ENCODE measurements at places on chromosomes 1 and 21.

DNA sequence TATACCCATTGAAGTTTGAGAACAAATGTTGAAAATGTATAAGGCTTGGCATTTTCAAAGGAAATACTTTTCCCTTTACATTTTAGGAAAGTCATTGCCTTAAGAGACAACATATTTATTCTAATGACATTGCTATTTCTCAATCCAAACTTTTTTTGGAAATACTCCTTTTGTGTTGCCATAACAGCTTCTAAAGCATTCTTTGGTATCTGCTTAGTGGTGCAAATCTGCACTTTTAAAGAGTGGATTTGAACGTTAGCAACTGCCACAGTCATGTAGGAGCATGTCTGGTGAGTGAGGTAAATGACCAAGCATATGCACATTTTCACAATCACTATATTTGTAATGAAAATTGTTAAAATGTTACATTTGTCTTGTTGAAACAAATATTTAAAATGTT, 124.4 kb upstream of the GORAB start:
- no peak for DNase-seq

DNA sequence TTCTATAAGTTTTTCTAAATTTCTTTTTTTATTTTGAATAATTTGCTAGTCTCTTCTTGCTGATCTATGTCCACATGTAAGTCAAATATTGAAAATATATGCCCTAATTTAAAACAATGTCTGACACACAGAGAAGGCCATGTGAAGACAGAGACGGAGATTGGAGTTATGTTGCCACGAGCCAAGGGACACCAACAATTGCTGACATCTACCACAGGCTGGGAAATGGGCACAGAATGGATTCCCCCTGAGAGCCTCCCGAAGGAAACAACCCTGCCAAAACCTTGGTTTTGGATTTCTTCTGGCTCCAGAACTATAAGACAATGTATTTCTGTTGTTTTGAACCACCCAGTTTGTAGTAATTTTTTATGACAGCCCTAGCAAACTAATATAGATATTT, 485.0 kb upstream of the ZRANB2 start:
- DNase-seq = no peak

DNA sequence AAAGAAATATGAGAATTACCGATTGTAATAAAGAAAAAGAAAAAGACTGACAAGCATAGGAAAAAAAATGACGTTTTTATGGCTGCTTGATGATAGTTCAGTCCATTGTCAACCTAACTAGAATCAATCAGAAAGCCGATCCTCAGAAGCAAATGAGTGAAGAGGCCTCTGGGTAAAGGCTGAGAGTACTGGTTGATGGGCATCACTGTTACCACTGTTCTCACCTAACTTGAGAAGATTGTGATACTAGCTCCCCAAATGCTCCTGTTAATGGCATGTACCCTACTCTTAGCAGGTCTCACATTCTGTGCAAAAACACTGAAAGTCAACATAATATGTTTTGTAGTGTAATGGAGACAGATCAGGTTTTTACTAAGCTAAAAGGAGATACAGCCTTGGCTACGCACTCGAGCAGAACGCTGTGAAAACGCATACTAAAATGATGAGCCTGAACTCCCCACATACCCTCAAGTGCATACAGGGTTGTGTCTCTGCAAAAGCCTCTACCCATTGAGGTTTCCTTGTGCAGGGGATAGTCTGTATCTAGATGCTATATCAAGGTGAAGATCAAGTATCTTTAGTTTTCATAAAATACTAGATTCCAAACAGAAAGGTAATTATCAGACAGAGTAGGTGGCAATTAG, 554.6 kb downstream of the SMYD3 start:
- no peak for DNase-seq

GRCh38 chr21:29351691-29352090, 53.0 kb downstream of the BACH1 start:
- DNase-seq = peak; percentile 90

DNA sequence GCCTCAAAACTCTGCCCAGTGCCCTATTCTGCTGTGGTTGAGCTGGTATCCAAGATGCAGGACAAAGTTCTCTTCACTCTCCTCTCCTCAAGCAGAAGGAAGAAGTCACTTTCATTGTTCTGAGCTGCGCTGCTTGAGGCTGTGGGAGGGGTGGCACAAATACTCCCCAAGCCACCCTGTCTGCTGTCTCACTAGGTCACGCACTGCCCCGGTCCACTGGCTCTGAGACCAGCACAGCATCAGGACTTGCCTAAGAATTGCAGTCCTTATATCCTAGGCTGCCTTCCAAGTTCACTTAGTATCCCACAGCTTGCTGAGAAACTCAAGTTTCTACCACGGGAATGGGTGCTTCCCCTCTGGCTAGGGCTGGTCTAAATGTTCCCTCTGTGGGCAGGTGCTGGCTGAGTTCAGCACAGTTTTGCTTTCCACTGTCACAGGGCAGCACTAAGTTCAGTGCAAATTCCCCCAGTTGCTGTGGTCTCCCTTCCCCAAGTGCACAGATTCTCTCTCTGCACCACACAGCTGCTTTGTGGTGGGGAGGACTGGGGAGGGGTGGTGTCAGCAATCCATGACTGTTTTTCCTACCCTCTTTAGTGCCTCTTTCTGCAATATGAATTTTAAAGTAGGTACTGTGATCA, 32.4 kb downstream of the SLC9C2 start:
- no peak for DNase-seq

DNA sequence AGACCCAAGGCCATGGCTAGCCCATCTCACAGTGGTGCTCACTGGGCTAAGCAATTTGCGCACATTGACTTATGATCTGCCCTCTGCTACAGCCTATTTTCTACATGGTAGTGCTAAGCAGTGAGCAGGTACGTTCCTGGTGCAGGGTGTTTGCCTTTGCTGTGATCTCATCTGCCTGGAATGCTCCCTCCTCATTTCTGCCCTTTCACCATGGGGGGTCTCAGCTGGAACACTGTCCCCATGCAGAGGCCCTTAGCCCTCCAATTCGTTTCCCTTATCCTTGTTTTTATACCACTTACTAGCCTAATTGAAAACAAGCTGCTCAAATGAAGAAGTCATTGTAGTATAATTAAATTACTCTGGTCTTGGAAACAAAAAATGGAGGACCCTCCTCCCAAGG, 2.0 kb upstream of the B3GALT5 start:
- DNase-seq = peak; percentile 55

- no peak for DNase-seq
These were observed 15.8 kb downstream of the SLC45A3 start for GRCh38 chr1:205664399-205665017.

GRCh38 chr21:35611708-35612132, 448.6 kb downstream of the SETD4 start:
- DNase-seq = no peak

- DNase-seq = peak; percentile 73
These were observed 3.0 kb downstream of the GPN2 start for GRCh38 chr1:26887125-26887524.

DNA sequence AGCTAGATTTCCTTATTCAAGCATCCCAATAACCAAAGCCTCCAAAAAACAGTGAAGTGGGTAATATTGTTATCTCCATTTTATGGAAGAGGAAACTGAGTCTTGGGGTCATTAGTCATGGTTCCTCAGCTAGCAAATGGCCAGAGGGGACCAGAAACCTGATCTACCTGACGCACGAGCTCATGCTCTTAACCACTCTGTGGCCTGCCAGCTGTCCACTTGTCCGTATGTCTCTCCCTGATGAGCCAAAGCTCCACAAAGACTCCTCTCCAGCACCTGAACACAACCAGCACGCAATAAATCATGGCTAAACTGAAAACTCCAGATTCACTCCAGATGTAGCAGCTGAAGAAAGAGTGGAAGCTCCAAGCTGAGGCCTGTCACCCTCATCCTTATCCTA, 5.8 kb downstream of the CAPN8 start:
- DNase-seq = no peak

DNA sequence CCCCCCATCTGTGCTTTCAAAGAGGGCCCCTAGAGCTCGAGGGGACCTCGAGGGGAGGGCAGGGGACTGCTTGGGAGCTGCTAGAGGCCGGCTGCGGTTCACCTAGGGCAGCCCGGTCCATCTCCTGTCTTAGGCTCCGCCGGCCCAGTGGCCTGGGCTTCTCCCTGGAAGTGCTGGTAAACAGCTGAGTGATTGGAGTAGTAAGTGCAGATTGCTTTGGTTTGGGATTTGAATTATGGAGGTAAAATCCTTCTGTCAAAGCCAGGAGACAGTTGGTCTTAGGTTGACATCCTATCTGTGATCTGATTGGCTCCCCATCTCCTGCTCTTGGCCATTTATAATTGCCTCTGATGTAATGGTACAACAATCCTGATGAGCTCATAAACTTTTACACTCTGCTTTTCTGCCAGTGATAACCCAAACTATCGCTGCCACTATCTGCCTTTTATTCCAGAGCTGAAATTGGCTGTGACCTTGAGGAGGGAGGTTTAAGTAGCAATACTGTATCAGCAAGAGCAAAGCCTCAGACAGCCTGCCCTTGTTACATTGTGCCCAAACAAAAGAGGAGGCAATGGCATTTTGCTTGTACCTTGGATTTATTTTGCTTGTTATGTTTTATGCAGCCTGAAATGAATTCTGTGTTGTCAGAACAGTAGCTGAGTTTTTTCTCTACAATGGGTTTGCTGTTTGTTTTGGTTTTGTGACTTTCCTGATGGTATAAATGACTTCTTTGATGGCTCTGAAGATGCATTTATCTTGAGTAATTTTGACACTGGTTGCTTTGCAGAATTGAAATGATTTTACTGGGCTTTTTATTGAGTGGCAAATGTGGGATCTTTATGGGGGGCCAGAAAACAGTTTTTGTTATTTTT, 2.4 kb downstream of the ARID1A start:
- peak; percentile 99 for DNase-seq

DNA sequence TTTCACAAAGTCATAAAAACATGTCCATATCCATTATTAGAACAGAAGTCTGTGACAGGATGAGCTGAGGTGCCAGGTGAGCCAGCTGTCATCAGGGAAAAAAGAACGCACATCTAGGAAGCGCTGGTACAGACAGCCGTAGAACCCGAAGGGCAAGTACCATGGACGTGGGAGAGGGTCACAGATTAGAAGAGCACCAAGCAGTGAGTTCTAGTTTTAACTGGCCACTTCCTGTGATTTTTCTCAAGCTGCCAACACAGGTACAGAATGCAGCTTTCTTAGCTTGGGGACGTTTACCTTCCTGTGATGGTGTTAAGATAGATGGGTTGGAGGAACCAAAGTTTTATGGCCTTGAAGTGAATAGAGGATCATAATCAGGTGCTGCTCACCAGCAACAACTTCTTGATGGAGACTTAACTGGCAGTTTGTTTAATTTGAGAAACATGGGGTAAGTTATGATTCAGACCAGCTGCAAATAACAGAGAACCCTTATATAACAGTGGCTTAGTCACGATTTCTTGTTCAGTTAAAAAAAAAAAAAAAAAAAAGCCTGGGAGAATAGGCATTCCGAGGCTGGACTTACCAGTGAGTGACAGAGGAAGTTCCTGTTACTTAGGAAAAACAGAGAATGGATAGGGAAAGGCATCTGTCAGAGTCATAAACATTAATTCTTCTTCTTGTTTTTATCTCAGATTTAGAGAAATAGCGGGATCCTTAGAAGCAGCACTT, 30.9 kb downstream of the AGT start:
- DNase-seq = peak; percentile 46

DNA sequence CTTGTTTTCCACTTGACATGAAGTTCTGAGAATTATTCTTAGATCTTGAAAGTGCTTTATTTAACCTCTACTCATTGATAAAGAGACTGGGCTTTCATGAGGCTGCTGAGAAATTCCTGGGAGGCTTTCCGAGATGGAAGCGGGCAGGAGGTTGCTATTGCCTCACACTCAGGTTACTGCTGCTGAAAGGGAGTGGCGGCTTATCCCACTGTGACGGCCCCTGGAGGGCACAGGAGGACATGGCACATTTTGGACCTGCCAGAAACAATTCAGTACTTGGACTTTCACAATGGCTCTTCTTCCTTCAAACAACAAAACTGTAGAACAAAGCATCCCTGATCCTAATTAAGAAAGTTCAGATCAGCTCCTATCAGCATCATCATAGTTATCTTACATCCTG, 16.2 kb upstream of the MARK1 start:
- no peak for DNase-seq

GRCh38 chr1:212353181-212353580, 61.5 kb downstream of the PACC1 start:
- DNase-seq = no peak

DNA sequence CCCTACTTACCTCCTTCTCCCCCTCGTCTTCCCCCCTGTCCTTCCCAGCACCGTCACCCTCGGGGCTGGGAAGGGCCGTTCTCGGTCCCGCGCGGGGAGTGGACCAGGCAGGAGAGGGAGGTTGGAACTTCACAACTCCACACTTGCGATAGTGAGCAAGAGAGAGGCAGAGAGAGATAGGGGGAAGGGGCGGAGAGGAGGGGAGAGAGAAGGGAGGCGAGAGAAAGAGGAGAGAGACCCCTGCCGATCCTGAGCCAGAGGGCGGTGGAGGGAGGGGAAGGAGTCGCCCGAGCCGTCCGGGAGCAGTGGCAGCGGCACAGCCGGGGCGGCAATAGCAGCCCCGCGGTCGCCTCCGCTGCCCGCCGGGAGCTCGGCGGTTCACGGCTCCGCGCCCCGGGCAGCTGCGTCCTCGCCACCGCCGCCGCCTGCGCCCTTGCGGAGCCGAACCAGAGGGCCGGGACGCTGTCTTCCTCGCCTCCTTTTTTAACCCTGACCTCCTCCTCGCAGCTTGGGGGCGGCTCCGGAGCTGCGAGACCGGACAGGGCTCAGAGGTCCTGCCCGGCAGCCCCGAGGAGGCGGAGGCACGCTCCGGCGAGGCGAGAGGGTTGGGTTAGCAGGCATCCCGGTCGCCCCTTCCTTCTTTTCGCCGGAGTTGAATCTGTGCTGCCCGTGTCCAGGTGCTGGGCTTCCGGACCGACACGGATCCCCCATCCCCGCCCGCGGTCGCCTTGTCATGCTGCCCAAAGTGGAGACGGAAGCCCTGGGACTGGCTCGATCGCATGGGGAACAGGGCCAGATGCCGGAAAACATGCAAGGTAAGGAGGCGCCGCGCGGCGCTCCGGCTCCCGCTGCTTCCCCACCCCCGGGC, 11.7 kb downstream of the NR5A2 start:
- no peak for DNase-seq

GRCh38 chr1:13663969-13664368, 36.0 kb upstream of the PRDM2 start:
- DNase-seq = no peak
